ENCODE measurements at places on chromosomes 5 and 9.

- DNase-seq: peak; percentile 41
These were observed 27.5 kb downstream of the FSD1L start for GRCh38 chr9:105475302-105475701.

- no peak for DNase-seq
These were observed 42.0 kb downstream of the SREK1 start for GRCh38 chr5:66186108-66186507.

DNA sequence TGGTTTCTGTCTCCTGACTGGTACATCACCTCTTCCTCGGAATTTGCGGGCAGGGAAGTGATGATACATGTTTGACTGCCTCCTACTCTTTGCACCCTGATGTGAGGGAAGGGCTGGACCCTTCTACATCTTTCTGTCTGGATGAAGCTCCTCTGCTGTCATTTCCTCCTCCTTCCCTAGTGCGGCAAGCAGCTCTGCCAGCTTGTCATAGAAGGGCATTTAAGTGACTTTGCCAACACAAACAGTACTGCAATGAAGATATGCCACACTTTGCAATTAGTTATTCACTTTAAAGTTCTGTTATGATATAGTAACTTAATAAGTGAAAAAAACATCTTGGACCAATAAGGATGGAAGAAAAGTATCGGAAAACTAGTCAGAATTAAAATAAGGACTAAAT is 48.5 kb upstream of the ABL1 start:
- no peak for DNase-seq

GRCh38 chr5:135566422-135567400 is 12.1 kb downstream of the CXCL14 start:
- DNase-seq: no peak

DNA sequence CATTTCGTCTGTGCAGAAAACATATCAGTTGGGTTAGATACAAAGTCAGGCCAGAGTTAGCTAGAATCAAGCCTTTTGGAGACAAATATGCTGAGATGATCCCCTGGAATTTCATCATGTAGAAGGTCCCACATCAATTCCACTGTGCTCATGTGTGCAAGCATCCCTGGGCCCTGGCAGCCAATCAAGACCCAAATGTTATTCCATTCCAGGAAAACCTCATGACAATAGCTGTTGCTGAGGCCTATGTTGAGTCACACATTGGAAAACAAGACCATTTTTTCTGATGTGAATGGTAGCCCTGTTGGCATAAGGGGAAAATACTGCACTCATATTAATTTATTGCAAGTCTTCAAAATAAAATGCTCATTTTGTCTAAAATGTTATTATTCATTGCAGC is 11.5 kb downstream of the SPOCK1 start:
- DNase-seq: no peak

DNA sequence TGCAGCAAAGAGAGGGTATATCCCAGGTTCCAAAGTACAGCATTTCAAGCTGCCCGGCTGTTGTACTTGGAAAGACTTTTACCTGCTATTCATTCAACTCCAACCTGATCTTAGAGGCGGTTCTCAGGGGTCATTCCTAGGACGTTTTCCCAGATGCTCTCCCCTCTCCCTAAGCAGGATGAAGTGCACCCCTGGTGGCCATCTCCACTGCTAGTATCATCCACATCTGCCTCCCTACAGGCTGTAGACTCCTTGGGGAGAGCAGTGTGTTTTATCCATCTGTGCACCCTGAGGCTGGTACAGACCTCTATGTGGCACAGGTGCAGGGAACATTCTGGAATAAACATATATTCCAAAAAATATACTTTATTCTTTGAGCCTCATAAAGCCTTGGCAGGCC is 56.8 kb downstream of the PTPN3 start:
- no peak for DNase-seq

DNA sequence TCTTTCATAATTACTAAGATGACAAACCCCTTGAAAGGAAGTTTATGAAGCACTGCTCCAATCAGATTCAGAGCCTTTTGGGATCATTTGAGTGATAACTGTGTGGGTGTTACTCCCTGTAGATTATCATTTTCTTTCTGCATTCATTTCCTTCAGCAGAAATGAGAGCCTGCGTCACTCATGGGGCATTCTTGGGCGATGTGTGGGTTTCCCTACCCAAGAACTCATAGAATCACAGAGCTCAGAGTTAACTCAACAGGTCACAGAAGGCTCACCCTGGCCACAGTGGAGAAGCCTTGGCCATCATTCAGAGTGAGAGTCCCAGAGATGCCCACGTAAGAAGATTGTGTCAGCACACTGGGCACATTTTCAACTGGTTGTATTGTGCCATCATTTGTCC is 401.9 kb downstream of the TLE4 start:
- DNase-seq: no peak

GRCh38 chr5:117102591-117102990 is 528.0 kb upstream of the SEMA6A start:
- DNase-seq: no peak

DNA sequence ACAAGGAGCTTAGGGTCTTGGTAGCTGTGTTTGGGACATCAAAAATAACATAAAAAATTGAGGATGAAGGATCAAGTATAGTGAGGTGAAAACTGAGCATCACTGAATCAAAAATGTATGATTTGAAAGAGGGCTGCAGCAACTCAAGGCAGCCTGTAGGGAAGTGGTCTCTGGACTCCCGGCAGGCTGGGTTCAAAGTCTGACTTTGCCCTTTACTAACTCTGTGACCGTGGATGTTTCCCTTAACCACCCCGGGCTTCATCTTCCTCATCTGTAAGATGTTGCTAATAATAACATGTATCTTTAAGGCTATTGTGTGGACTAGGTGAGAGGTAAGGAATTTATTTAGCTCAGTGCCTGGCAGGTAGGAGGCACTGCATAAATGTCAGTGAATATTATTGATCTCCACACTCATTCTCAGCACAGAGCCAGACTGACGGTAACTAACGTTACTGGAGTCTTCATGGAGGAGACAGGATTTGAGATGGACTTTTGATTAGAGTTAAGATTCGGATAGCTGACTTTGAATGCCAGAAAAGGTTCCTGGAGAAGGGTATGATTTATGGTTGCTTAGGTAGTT is 367.3 kb downstream of the NDUFS4 start:
- no peak for DNase-seq

DNA sequence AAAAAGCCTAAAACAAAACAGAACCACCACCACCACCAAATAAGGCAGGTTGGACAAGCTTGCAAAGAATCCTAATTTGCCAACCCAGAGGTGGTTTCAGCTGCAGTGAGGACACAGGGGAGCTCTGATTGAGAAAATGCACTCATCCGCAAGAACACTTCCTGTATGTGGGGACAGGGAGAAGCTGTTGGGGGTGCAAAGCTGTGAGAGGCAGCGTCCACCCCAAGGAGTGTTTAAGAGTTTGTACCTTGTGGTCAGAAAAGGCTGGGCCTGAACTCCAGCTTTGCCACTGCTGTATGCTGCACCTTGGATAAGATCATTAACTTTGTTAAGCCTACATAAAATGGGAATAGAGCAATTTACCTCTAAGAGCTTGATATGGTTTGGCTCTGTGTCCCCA is 511.7 kb downstream of the BNC2 start:
- no peak for DNase-seq

GRCh38 chr5:165029099-165029870 is 1523.9 kb downstream of the MAT2B start:
- no peak for DNase-seq

GRCh38 chr5:156971848-156972525 is 9.0 kb upstream of the TIMD4 start:
- no peak for DNase-seq

- DNase-seq: no peak
These were observed 134.2 kb upstream of the C6 start for GRCh38 chr5:41347569-41347968.

- no peak for DNase-seq
These were observed at the start of gene HMCN2 for GRCh38 chr9:130265431-130266235. HMCN2 (plus strand) TSS chr9:130265760; CDS start chr9:130265879, 119 bp downstream.

Data from non-pigmented ciliary epithelial cell (primary cell).